ENCODE measurements at places on chromosomes 13 and 19.

DNA sequence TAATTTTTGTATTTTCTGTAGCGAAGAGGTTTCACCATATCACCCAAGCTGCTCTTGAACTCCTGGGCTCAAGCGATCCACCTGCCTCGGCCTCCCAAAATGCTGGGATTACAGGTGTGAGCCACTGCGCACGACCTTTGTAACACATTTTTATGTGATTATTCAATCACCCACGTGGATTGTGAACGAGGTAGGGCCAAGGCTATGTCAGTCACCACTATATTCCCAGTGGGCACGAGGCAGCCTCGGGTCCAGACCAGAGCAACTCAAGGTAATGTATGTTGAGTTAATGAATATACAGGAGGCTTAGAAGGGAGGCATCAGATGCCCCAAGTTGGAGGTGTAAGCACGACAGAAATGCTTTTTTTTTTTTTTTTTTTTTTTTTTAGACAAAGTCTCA is 8.9 kb downstream of the PTGIR start:
- DNase-seq: no peak

DNA sequence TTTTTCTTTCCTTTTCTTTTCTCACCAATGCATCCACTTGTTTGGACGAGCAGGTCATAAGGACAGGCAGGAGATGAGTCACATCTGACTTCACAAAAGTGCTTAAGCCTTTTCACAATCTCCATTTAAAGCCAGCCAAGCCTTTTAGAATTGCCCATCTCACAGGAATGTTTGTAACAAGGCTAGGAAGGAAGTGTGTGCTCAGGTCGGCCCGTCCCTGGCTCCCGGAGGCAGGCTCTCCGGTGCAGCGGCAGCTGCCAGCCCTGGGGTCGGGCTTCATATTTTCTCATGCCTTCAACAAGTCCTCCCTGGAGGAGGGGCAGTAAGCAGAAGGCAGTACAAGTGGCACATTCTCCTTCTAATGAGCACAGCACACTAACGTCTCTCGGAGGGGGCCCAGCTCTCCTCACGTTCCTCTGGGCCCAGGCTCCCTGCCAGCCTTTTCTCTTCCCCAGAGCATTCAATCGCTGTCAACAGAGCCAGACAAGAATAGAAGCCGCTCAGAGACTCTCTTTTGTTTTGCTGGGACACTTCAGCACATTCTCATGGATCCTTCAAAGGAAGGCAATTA is 180.5 kb downstream of the COL4A1 start:
- no peak for DNase-seq

- no peak for DNase-seq
Measured at GRCh38 chr19:12886651-12886968, 391 bp downstream of the KLF1 start.

DNA sequence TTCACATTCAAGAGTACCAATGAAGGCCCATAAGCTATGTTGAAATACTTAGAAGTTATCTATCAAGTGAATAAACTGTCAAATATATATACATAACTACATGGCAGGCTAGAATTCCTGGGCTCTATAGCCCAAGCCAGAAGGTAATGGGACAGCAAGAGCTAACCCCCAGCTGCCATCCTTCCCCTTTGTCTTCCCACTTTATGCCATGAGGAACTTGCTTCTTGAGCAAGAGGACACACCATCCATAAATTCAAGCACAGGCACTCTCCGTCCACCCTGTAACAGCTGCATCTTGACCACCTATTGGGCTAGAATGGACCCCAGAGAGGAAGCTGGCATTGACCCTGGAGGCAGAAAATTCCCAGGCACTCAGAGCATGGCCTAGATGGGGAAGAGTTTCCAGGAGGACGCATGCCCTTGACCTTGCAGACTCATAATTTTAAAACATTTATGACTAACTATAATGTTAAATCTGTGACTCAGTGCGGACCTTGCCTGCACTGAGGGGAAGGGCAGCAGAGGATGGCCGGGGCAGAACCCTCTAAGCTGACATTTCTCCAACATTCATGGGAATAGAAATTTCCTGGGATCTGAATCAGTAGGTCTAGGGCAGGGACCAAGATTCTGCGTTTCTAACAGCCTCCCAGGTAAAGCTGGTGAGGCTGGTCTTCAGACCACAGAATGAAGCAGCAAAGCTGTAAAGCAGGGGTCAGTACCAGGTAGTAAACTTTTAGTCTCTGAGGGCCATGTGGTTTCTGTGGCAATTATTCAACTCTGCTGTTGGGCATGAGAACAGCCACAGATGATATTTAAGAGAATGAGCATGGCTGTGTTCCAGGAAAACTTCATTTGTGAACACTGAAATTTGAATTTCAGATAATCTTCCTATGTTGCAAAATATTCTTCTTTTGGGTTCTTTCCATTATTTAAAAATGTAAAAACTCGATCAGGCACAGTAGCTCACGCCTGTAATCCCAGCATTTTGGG is 71.4 kb upstream of the CLDN10 start:
- no peak for DNase-seq

Data from activated CD8-positive, alpha-beta memory T cell treated with anti-CD3 and anti-CD28 coated beads for 4 hours (primary cell).